ENCODE measurements at places on chromosomes 3 and 15.
A peak's percentile ranks its signal among the peaks of the same experiment; 100 is the strongest.

- no peak for DNase-seq
Observed at GRCh38 chr3:135141672-135142071, 346.6 kb downstream of the EPHB1 start.

- no peak for DNase-seq
Observed at GRCh38 chr3:134690226-134690625, 39.4 kb upstream of the KY start.

GRCh38 chr3:187186801-187187421, 10.4 kb upstream of the RTP1 start:
- no peak for DNase-seq

GRCh38 chr3:185351396-185351795, 11.5 kb upstream of the MAP3K13 start:
- DNase-seq, result no peak

- peak; percentile 57 for DNase-seq
Observed at GRCh38 chr15:101242160-101242998, 9.5 kb downstream of the CHSY1 start.

- no peak for DNase-seq
Observed at GRCh38 chr3:1828519-1828918, 270.1 kb upstream of the CNTN4 start.

- DNase-seq, result no peak
Observed at GRCh38 chr3:56612146-56612545, 55.2 kb downstream of the CCDC66 start.

GRCh38 chr15:71093054-71094024, 21.9 kb upstream of the THSD4 start:
- no peak for DNase-seq

DNA sequence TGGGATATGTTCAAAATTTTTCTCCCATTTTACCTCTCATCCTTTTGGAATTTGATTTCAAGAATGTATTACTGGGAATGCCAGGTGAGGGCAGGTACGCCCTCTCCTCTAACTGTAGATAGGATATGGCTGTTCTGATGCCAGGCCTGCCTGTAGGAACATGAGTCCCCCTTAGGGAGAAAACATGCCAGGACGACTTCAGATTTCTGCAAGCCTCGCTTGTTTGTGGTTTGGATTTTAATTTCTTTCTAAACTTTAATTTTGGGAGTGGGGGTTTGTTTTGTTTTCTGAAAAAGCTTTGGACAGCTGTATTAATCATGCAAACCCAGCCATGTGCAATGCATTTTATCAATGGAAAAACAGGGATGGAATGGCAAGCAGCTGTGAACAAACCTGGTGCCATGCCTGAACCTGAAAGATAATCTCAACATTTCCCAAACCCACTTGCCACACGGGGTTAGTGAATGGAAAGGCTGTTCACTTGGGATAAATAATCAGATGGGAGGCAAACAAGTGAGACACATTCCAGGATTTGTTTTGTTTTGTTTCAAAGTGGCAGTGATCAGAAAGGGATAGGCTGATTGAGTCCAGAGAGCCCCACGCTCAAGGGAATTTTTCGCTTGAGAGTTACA, 207.6 kb downstream of the GAP43 start:
- DNase-seq, result no peak

DNA sequence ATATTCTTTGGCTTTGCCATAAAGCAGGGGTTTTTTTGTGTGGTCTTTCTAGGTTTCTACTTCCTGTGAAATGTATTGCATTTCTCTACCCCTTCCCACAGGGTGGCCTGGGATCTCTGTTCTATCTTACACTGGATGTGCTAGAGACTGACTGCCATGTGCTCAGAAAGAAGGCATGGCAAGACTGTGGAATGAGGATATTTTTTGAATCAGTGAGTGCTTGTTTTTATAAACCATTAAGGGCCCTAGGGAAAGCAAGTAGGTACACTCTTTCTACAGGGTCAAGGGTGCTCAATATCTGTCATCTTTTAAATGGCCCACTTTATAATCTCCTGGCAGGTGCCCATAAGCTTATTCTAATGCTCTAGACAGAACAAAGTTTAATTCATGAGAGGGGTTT, 730 bp downstream of the FETUB start:
- no peak for DNase-seq

GRCh38 chr3:149114458-149114857, 15.0 kb upstream of the HPS3 start:
- no peak for DNase-seq

- DNase-seq, result no peak
Observed at GRCh38 chr3:4695846-4696245, 202.7 kb downstream of the ITPR1 start.

DNA sequence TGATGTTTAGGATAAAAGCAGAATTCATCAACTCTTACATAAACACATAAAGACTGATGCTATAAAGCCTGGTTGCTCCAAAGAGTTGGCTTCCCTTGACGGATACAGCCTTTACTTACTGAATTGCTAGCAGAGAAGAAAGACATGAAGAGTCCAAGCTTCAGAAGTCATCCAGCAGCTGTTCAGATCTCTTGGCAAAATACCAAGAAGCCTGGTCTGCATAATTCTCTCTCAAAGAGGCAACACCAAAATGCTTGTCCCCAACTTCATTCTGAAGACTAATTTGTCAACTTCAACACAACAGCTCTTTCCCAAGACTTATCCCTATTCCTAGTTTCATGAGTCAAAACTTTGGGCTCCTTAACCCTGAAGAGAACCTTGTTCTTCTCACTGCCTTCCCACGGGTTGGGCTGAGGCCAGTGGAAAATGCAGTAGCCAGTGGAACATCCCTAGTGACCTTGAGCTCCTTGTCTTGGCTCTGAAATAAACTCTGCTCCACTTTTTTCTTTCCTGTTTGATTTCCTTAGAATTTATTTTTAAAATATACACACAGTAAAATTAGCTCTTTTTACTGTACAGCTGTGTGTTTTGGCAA, 119.2 kb upstream of the THBS1 start:
- no peak for DNase-seq

GRCh38 chr3:178291574-178292370, 244.5 kb upstream of the KCNMB2 start:
- DNase-seq, result no peak

- DNase-seq, result no peak
Observed at GRCh38 chr3:46974421-46975171, 1.9 kb downstream of the CCDC12 start.

DNA sequence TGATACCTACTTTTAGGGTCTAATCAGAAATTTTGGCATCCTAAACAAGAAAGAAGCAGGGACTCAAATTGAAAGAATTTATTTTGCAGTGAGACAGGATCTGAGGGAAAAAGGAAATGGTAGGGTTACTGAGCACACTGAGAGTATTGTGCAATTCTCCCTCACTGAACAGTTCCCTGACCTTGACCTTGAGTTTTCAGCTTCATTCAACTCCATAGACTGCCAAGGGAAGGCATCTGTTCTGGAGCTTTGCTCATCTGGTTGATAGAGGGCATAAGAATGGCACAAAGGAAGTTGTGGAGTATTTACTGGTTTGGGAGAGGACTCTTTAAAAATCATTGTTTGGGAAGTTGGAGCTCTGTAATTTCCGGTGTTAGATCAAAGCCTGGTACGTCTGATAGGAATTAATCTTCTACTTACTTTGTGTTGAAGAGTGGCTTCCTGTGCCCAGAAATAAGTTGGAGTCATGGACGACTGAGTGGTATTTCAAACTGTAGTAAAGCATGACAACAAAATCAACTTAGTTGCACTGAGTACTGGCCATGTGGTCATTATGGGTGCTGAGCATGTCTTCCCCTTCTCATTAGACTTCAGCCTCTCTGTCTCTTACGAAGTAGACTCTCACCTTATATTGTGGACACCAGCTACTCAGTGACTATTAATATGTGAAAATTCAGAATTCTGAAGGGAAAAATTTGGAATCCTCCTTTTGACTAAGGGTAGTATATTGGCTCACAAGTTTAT, 40.8 kb downstream of the CLDN1 start:
- DNase-seq, result no peak

DNA sequence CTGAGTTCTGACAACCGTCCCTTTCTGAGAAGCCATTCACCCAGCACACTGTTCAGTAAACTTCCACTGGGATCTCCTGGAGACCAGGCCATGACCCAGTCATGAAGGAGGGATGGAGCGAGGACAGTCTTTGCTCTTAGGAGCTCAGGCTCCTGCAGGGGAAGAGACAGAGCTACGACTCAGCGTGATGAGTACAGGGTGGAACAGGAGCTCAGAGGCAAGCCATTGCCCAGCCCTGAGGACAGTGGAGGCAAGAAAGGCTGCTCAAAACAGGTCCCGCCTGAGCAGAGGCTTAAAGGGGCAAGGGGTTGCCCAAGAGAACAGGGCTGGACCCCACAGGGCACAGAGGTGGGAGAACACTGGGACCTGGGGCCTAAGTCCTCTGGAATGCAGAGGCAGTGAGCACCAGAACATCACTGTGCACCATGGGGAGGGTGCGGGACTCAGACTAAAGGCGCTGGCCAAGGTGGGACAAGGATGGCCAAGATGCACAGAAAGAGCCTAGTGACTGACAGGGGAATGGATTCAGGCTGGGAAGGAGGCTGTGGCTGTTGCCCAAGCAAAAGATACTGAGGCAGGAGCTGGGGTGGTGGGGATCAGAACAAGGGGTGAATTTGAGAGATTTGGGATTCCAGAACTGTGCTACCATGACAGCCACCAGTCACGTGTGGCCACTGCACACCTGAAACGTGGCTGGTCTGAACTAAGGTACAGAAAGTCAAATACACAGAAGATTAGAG, 25.8 kb downstream of the TMEM43 start:
- no peak for DNase-seq

- peak; percentile 43 for DNase-seq
Observed at GRCh38 chr3:51384055-51384725, 901 bp upstream of the MANF start.

GRCh38 chr15:99578809-99579208, 13.0 kb downstream of the MEF2A start:
- DNase-seq, result no peak

DNA sequence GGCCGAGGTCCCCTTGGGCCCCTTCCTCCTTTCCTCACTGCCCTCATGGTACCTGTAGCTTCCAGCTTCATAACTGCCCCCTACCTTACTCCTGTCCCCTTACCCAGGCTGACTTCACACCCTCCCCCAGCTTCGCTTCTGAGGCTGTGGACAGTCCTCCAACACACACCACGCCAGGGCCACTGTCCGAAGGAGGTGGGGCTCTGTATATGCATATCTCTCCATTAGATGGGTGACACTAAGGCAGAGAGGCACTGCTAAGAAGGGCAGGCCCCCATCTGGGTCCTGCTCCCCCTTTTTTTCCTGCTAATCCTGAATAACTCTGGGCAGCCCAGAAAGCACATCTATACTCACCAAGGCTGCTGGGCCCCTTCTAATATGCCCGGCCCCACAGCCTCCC, 1.0 kb upstream of the COL7A1 start:
- no peak for DNase-seq

DNA sequence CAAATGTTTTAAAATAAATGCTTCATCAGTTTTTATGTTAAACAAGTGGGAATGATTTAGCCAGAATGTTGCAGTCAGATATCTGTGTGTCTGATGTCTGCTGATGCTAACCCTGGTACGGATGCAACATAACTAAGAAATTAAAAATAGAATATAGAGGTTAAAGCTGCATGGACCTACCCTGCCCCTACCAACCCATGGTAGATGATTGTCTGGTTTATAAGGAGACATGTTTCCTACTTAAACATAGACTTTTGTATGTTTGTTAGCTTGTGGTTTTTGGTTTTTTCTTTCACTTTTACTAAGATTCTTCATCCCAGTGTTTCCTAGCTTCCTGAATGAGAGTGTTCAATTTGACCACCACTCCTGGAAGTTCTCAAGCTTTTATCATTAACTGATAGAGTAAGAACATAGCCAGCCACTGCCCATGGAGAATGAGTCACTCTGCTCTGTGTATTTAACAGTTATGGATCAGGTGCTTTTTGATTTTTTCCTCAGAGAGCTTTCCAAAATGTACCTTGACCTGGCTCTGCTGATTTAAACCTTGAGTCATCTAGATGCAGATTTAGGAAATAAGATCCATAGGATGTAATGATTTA, 70.7 kb upstream of the VEPH1 start:
- no peak for DNase-seq

DNA sequence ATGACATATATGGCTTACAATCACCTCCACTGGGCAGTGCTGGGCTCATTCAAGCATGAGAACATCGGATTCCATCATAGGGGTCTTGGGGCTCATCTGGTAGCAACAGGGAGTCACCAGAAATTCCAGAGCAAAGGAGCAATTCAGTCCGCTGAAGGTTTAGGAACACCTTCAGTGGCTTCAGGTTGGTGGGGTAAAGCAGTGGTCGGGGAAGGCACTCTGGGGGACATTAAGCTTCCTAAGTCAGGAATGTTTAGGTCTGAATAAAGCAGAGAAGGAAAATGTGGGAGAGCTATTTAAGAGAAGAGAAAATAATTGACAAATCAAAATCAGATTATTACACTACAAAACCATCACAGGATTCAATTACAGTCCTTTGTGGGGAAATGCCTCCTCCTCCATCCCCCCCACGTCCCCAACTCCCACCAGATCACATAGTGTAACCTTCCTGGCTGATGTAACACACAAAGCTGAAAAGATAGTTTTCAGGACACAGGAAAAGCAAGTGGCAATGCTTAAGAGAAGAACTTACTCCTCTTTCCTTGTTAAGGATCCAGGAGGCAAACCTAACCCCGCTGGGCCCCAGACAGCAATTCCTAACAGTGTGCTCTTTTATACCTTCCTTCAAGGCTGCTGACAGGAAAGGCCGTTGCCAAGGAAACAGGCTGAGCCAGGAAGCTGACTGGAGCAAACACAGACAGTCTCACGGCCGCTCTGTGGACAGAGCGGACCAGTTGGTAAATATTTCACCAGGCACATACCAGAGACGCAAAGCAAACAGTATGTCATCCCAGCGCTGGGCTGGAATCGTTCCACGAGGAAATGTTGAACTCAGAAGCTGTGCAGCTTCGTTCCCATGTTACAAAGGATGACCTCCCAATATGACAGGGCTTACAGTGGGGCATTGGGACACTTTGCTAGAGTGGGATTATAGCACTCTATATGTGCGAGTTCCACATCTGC, 57.5 kb upstream of the LMCD1 start:
- DNase-seq, result no peak

- DNase-seq, result no peak
Observed at GRCh38 chr15:81073801-81074200, 60.3 kb upstream of the CFAP161 start.

GRCh38 chr3:31432897-31433678, 99.6 kb upstream of the STT3B start:
- no peak for DNase-seq

DNA sequence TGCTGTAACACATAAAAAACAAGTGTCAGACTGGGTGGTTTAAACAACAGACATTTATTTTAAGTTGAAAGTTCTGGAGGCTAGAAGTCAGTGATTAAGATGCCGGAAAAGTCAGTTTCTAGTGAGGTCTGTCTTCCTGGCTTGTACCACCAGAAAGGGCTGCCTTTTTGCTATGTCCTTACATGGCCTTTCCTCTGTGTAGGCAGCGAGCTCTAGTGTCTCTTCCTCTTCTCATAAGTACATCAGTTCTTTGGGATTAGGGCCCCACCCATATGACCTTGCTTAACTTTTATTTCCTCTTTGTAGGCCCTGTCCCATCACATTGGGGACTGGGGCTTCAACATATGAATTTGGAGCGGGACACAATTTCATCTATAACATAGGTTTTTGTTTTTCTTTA, 128.0 kb downstream of the BBX start:
- no peak for DNase-seq

- no peak for DNase-seq
Observed at GRCh38 chr3:70990185-70990584, 593.3 kb downstream of the FOXP1 start.

Measured in CD4-positive, alpha-beta T cell treated with Interleukin-17A for 4 hours (primary cell).